ENCODE measurements at places on chromosomes 5 and 9. TPM values are rescaled to one million over a fixed set of nuclear protein-coding genes. Genes with fewer than 3 reads are reported as not detected.

KLHL9 gene
- polyA plus RNA-seq, result 10.5 TPM

PCSK5 gene
- polyA plus RNA-seq, result 6.2 TPM

GNA14 gene
- polyA plus RNA-seq, result 9.8 TPM

SOHLH1 gene
- not detected for polyA plus RNA-seq

C5orf52 gene
- polyA plus RNA-seq, result 0.09 TPM

SELENOP gene
- polyA plus RNA-seq, result 211 TPM

DNA sequence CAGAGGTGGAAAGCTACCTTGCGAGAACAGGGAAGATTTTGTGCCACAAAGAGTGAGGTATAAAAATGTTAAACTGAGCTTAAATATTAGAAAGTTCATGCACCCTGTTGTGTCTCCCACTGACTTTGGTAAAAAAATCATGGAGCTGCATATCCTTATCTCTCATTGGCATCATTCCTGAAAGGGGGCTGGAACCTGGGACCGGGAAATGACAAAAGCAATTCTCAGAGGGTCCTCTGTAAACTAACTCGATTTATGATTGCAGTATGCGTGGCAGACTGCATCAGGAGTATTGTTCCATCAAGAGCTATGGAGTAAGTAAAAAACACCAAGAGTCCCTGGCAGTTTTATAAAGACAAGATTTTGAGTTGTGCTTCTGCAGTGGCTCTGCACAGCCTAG is 148.8 kb downstream of the DCP2 start:
- no peak overlapping the region for H3K27ac ChIP-seq
- no peaks in the 10 kb centered on the region for H3K4me1 ChIP-seq
- H3K27me3 ChIP-seq, result no peaks in the 10 kb centered on the region
- peak; percentile 11 for DNase-seq
- no peaks in the 10 kb centered on the region for H3K36me3 ChIP-seq

- H3K27ac ChIP-seq, result no peak overlapping the region
- no peak overlapping the region for H3K4me3 ChIP-seq
- no peak for DNase-seq
- H3K36me3 ChIP-seq, result no peaks in the 10 kb centered on the region
- H3K4me1 ChIP-seq, result no peaks in the 10 kb centered on the region
- H3K27me3 ChIP-seq, result no peaks in the 10 kb centered on the region
Observed at GRCh38 chr9:9747787-9748186, 865.0 kb downstream of the PTPRD start.

- H3K4me3 ChIP-seq, result no peak overlapping the region
- H3K27ac ChIP-seq, result no peak overlapping the region
- peaks cover 56% of the 10 kb centered on the region for H3K36me3 ChIP-seq
- DNase-seq, result peak; percentile 56
Observed at GRCh38 chr9:87662808-87663528, 63.0 kb upstream of the CTSL start.

GRCh38 chr9:97629156-97629555 is 4.0 kb downstream of the TSTD2 start:
- peaks cover 10% of the 10 kb centered on the region for H3K36me3 ChIP-seq
- no peak overlapping the region for H3K27ac ChIP-seq
- H3K4me1 ChIP-seq, result peaks cover 7% of the 10 kb centered on the region
- DNase-seq, result no peak
- no peak overlapping the region for H3K4me3 ChIP-seq

DNA sequence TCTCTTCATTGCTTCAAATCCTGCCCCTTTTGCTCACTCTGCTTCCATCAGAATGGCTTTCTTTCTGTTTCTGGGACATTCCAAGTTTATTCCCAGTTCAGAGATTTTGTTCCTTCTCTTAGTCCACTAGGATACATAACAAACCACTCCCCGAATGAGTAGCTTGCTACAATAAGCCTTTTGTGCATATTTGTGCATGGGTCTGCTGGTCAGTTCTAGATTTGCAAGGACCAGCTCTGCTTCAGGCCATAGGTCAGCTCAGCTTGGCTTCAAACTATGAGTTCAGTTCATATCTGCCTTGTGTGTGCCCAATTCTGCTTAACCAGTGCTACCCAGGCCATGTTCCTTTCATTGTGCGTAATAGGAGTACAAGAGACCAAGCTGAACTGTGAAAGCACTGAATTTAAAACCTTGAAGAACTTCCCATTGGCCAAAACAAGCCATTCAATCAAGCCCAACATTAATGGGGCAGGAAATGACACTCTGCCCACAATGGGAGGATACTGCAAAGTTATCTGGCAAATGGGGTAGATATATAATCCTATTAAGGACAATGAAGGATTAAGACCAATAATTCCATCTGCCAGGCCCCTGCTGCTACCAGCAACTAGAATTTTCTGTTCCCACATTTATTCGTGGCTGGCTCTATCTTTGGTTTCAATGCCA is 328.8 kb downstream of the PRELID2 start:
- H3K27me3 ChIP-seq, result no peaks in the 10 kb centered on the region
- no peak overlapping the region for H3K4me3 ChIP-seq
- H3K27ac ChIP-seq, result no peak overlapping the region
- no peak for DNase-seq

DNA sequence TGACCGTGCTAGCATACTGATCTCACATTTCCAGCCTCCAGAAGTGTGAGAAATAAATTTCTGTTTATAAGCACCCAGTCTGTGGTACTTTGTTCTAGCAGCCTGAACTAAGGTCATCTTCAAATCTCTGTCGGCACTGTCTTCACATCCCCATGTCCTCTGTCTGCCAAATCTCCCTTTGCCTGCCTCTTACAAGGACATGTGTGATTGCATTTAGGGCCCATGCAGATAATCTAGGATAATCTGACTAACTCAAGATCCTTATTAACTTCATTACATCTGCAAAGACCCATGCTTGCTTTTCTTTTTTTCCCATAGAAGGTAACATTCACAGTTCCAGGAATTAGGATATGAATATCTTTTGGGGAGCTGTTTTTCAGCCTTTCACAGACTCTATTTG is 132.7 kb downstream of the AOPEP start:
- no peak for DNase-seq
- H3K4me1 ChIP-seq, result peaks cover 7% of the 10 kb centered on the region
- H3K27ac ChIP-seq, result no peak overlapping the region
- no peak overlapping the region for H3K4me3 ChIP-seq
- H3K36me3 ChIP-seq, result no peaks in the 10 kb centered on the region

GRCh38 chr5:45385321-45386058 is 310.7 kb downstream of the HCN1 start:
- no peak for DNase-seq
- no peak overlapping the region for H3K27ac ChIP-seq
- H3K4me3 ChIP-seq, result no peak overlapping the region

GRCh38 chr5:133861161-133861737 is 107.2 kb downstream of the C5orf15 start:
- no peaks in the 10 kb centered on the region for H3K36me3 ChIP-seq
- H3K4me3 ChIP-seq, result no peak overlapping the region
- DNase-seq, result no peak

DNA sequence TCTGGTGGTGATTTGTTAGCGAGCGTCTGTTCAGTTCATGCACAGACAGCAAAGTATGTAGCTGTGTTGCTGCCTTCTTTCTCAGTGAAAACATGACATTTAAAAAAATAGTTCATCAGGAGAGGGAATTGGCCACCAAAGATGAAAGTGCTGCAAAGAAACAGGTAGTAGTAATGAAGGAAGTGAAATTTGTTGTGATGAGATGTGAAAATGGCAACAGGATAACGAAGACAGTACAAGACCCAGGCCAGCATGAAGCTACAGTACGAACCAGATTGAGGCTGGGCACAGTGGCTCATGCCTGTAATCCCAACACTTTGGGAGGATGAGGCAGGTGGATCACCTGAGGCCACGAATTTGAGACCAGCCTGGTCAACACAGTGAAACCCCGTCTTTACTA is 136.0 kb downstream of the SMARCA2 start:
- peaks cover 3% of the 10 kb centered on the region for H3K36me3 ChIP-seq
- no peaks in the 10 kb centered on the region for H3K27me3 ChIP-seq
- no peak overlapping the region for H3K4me3 ChIP-seq
- H3K27ac ChIP-seq, result no peak overlapping the region
- DNase-seq, result no peak
- H3K4me1 ChIP-seq, result no peaks in the 10 kb centered on the region
